ENCODE measurements at places on chromosomes 3 and 15. TPM values are rescaled to one million over a fixed set of nuclear protein-coding genes. Genes with fewer than 3 reads are reported as not detected.

- DNase-seq: no peak
Measured at GRCh38 chr15:86608461-86609205, 529.0 kb downstream of the AGBL1 start.

The MYO5C gene
- 22.3 TPM for total RNA-seq

DNA sequence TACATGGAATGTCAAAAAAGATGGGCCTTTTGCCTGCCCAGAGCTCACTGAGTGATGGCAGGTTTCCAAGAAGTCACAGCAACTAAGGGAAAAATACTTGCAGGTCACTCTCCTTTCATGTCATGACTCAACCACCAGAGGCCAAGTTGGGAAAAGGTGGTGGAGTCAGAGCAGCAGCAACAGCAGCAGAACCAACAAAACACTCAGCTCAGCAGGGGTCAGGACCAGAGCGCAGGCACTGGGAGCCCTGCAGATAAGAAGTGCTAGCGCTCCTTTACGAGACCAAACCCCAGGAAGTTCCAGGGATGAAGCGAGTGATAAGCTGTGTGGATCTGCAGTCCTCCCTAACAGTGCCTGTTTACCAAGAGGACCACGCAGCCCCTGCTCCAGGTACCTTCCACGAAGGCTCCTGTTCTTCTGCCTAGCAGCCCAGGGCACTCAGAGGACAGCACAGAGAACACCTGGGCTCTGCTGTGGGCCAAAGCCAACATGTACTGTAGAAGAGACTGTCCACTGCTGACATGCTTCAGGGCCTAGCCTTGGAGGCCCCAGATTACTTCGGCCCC is 26.0 kb downstream of the POC1A start:
- DNase-seq: peak; percentile 41

The SIN3A gene
- total RNA-seq: 26.2 TPM

DNA sequence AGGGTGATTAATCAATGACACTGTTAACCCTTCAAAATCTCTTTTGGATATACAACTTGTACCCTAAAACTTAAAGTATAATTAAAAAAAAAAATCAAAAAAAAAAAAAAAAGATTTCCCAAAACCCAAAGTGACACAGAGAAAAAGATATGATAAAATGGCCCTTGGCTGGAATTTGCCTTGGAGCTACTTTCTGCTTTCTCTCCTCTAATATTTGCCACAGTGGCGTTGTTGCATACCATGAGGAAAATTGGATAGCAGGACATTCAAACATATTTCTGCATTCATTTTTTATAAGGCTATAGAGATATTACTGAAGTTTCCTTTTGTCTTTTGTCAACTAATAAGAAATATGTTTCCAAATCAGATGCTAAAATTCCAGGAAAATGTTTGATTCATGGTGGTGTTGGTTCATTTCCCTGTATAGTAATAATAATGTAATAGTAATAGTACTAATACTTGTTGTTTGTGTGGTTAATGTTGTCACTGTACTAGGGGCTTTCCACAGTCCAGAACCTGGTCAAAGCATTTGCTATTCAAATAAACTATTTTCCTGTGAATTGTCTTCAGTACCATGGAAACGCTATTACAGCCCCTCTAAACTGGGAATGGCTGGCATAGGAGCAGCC is 441.3 kb upstream of the THBS1 start:
- DNase-seq: no peak

GRCh38 chr3:141241616-141242376 is 10.2 kb downstream of the PXYLP1 start:
- DNase-seq: no peak

DNA sequence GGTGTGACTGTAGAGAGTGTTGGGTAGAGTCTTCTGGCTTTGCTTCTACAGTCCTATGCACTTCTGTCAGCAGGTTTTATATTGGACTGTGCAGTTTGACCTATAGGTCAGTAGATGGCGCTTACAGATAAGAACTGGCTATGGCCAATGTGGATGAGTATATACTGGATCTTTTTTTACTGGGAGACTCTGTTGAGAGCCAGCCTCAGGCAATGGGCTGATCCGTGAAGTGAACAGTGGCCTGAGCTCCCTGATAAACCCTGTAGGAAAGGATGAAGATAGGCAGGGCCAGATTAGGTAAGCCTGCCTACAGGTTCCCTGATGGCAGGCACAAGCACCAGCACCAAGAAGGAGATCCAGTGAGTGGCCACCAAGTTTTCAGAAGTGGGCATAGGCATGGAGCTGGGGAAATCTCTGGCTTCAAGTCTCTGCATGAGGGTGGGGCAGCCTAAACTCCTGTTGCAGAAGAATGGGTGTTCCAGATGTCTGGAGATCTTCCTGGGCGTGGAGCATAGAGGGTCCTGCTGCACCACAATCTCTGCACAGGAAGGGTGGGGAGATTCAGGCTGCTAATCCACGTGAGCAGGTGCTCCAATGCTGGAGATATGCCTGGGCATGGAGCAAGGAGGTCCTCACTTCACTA is 326.0 kb upstream of the SGO1 start:
- DNase-seq: peak; percentile 19

- no peak for DNase-seq
Measured at GRCh38 chr15:42547918-42548248, 710 bp downstream of the LRRC57 start.

DNA sequence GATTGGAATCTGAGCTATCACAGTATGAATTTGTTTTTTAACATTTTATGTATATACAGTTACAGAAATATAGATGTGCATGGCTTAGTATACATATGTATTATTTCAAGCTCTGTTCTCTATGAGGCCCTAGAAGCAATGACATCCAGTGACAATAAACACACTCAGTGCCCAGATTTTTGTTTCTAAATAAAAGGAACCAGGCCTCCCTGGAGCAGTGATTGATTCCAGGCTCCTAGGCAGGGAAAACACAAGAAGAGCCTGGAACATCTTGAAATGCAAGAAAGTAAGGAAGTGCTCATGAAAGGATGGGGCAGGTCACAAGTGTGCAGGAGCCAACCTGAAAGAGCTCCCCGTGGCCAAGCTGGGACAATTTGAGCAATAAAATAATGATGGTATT is 18.5 kb upstream of the CGNL1 start:
- DNase-seq: no peak

DNA sequence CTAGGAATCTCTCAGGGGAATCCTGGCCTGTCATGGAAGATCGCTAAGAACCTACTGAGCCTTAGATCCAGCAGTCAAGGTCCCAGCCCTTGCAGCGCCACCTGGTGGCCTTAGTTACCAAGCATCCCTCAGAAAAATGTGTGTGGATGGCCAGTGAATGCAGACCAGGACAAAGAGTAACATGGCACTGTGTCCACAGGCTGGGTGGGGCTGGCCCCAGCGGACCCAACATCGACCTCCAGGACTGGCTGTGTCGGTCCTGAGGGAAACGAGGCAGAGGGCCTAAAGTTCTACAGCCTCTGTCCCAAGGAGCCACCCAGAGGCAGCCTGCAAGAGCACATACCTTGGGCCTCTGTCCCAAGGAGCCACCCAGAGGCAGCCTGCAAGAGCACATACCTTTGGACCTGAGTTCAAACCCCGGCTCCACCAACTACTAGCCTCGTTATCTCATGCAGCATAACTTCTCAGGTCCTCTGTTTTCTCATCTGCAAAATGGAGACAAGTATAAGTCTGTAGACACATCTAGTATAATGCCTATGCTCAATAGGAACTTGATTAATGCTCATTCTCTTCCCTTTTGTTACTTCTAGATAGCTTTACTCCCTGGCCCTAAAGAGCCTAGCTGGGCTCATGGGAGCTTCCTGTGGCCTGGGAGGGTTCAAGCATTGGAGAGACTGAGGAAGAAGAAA is 57.5 kb upstream of the HERC1 start:
- no peak for DNase-seq

- DNase-seq: no peak
Measured at GRCh38 chr15:67784856-67785430, 40.4 kb upstream of the SKOR1 start.

DNA sequence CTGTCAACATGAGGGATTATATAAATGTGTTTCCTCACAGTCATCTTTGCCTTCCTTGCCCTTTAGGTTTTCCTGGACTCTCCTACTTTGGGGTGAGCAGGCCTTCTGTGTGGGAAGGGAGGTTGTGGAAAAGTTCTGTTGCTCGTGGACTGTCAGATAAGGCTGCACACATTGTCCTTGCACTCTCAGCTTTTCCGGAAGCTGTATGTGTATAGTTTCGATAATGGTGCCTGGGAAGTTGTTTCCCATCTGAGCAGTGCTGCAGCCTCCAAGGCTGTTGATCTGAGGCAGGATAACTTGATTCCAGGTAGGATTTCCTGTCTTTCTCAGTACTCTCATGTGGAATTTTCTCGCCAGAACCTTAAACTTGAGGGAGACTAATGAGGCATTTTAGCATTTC is 297.8 kb upstream of the AZI2 start:
- no peak for DNase-seq

DNA sequence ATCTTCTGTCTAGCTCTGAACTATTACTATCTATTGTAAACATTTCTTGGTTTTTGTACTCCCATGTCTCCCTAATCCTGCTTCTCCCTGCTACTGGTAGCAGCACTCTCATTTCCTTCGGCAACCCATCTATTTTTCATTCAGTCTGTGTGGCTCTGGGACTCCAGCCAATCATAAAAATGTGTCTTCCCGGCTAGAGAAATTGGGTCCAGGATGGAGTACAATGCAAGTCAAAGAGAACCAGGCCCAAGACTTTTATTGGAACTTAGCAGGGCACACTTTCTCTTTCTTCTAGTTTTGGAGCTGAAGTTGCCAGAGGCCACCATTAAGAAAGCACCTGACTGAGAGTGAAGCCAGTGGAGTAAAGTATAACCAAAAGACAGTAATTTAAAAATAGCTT is 22.8 kb upstream of the ARHGEF26 start:
- no peak for DNase-seq

Measured in epithelial cell of proximal tubule (primary cell).